ENCODE measurements at places on chromosomes 5 and 9. TPM values are rescaled to one million over a fixed set of nuclear protein-coding genes. Genes with fewer than 3 reads are reported as not detected.

AQP3 gene
- 3.2 TPM for polyA plus RNA-seq

S1PR3 gene
- polyA plus RNA-seq: 29.9 TPM

GRCh38 chr5:62896121-62896893, 317.7 kb downstream of the LRRC70 start:
- DNase-seq: no peak

DNA sequence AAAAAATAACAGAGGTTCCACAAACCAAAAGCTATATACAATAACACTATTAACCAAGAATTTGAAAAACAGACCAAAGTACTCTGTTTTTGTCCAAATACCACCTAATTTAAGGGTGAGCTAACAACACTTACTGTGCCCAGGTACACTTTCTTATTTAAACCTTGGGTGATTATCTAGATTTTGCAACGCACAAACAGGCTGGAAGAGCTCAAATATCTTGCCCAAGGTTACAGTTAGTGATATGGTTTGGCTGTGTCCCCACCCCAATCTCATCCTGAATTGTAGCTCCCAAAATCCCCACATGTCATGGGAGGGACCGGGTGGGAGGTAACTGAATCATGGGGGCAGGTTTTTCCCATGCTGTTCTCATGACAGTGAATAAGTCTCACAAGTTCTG, 58.9 kb downstream of the CDK5RAP2 start:
- DNase-seq: no peak

DNA sequence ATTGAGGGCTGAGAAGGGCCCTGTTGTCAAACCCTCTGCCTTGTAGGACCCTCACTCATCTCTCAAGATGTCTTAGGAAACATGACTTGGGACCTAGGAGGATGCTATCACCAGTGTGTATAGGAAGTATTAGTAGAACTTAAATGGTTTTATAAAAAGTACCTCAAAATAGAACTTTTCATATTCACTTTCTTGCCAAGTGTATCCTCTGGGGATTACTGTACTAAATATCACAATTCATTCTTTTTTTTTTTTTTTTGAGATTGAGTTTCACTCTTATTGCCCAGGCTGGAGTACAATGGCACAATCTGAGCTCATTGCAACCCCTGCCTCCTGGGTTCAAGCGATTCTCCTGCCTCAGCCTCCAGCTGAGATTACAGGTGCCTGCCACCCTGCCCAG, 56.2 kb downstream of the ARHGEF28 start:
- DNase-seq: peak; percentile 50

DNA sequence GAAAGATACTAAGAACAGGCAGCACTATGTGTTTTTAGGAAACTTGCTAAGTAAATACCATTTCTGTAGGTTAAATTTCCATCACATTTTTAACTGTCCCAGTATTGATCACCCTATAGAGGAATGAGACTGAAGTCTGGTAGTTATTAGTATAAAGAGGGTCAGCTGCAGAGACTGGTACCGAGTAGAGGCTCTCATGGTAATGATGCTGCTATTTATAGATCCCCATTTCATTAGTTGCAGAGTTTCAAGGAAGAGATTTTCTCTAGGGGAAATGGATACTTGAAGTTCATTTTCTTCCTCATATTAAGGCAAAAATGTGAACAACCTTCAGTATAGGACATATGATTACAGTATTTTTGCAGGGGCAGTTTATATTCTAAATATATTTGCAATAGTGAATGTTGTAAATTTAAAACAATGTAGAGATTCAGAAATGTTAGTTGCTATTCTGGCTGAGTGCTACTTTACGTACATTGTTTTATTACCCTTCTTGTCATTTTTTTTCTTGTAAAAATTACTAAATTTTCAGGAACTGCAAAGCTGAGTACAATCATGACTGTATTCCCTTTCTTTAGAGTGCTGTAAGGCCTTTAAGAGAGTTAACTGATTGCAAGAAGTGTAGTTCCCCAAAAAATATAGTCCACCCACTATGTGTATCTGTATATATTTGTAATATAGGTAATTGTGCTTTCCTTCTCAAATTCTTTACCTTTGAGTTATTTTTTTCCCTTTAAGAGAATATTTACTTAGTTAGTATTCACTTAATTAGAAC, 14.7 kb downstream of the PBX3 start:
- DNase-seq: no peak

DNA sequence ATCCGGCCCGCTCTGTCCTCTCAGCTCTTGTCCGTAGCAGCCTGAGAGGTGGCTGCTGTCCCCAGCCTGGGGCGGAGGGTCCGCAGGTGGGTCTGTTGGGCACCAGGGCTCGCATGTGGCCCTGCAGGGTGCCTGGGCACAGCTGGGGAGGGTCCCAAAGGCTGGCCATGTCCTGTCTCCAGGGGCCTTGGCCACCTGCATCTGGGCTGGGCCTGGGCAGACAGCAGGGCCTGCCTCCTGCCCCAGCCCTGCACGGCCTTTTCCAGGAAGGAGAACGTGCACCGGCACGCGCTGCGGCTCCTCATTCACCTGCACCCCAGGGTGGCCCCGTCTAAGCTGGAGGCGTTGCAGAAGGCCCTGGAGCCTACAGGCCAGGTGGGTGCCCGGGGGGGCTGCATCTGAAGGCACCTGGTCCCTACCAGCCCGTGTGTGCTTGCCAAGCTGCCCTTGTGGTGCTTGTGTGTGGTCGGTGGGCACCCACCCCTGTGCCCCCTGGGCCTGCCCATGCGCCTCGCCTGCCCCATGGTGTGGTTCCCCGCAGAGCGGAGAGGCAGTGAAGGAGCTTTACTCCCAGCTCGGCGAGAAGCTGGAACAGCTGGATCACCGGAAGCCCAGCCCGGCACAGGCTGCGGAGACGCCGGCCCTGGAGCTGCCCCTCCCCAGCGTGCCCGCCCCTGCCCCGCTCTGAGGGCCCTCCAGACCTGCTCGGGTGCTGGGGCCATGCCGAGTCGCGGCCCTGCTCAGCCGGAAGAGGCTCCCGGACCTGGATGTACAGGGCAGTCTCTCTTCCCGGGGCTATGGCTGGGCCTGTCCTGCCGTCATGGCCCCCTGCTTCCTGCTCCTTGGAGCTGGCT, 5.1 kb upstream of the TOR4A start:
- DNase-seq: no peak

DNA sequence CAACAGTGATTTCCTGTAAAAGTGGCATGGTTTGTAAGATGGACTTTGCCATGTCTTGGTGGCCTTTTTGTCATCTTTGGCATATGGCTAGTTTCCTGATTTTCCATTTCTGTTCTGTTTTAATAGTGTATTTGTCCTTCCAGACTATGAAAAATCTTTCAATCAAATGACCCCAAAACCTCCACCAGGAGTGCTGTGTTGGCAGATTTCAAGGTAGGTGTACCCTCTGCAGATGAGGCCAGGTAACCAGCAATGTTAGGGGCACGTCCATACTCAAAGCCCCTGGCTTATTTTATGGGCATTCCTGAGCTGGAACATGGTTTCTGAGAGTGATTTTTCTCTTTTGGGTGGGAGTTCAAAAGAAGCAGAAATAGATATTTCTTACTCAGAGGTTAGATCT, 15.2 kb upstream of the MAP1B start:
- no peak for DNase-seq

- peak; percentile 53 for DNase-seq
These were observed 121.6 kb downstream of the OXCT1 start for GRCh38 chr5:41748631-41749030.

GRCh38 chr5:56064984-56065383, 70.2 kb upstream of the IL6ST start:
- peak; percentile 75 for DNase-seq

GRCh38 chr5:160054831-160055230, 45.9 kb downstream of the TTC1 start:
- DNase-seq: no peak
